CD4-positive, CD25-positive, alpha-beta regulatory T cell (primary cell): ENCODE measurements at places on chromosomes 7 and 10. TPM values are rescaled to one million over a fixed set of nuclear protein-coding genes. Genes with fewer than 3 reads are reported as not detected.

- H3K4me1 ChIP-seq, result no peaks in the 10 kb centered on the region
- no peak overlapping the region for H3K27ac ChIP-seq
- H3K36me3 ChIP-seq, result no peaks in the 10 kb centered on the region
- DNase-seq, result no peak
- no peaks in the 10 kb centered on the region for H3K27me3 ChIP-seq
- no peak overlapping the region for H3K4me3 ChIP-seq
Measured at GRCh38 chr7:66442385-66442784, 186.3 kb upstream of the KCTD7 start.

DNA sequence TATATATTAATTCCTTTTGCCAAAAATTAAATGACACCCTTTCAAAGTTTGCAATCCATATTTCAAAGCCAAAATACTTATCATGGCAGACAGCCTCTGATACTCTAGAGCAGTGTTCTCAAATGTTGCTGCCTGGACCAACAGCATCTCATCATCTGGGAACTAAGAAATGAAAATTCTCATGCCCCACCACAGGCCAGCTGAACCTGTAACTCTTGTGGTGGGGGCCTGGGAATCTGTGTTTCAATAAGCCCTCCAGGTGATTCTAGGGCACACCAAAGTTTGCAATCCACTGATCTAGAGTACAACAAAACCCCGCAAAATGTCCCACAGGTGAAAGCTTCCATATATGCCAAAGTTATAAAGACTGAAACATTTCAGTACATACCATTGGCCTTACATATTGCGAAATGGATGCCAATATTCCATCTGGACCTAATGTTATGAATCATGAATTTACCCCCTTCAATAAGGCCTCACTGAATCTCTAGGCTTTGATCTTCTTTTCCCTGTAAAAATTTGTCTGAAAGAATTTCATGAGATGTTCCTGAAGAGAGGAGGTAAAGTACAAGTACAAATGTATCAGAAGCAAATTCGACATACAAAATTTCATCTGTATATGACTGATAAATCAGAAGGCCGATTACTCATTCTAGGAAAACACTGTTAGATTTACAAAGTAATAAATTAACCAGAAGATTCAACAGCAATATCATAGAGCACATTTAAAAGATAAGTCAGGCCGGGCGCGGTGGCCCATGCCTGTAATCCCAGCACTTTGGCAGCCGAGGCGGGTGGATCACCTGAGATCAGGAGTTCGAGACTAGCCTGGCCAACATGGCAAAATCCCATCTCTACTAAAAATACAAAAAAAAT is 25.3 kb upstream of the EPC1 start:
- peak overlapping the region; percentile 50 for H3K27ac ChIP-seq
- no peak for DNase-seq
- no peaks in the 10 kb centered on the region for H3K27me3 ChIP-seq
- peaks cover 21% of the 10 kb centered on the region for H3K36me3 ChIP-seq

GRCh38 chr7:79984210-79984609 is 150.4 kb upstream of the GNAI1 start:
- H3K4me3 ChIP-seq, result no peak overlapping the region
- H3K4me1 ChIP-seq, result no peaks in the 10 kb centered on the region
- H3K27me3 ChIP-seq, result no peaks in the 10 kb centered on the region
- no peaks in the 10 kb centered on the region for H3K36me3 ChIP-seq

DNA sequence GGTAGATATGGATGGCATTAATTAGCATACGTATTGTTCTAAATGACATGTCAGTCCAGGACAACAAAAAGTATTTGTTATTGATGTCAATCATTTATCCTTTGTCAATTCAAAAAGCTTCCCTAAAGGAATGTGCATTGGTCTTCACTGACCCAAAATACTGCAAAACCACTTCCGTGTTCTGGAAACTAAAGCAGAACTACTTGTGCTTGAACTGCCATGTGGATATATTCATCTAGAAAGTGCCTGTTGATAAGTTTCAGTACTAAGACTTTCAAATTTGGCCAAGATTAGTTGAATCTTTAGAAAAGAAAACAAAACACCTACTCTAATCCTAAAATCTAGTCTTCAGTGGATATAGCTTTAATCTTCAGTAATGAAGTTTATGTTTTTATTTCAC is 242.1 kb upstream of the PPP1R3A start:
- H3K27me3 ChIP-seq, result no peaks in the 10 kb centered on the region
- H3K4me1 ChIP-seq, result no peaks in the 10 kb centered on the region
- DNase-seq, result no peak
- H3K36me3 ChIP-seq, result no peaks in the 10 kb centered on the region
- H3K4me3 ChIP-seq, result no peak overlapping the region

GRCh38 chr7:78018641-78019446 is 220.3 kb downstream of the PHTF2 start:
- no peaks in the 10 kb centered on the region for H3K36me3 ChIP-seq
- H3K27me3 ChIP-seq, result peaks cover 14% of the 10 kb centered on the region
- H3K4me1 ChIP-seq, result no peaks in the 10 kb centered on the region
- H3K27ac ChIP-seq, result no peak overlapping the region
- H3K4me3 ChIP-seq, result no peak overlapping the region

DNA sequence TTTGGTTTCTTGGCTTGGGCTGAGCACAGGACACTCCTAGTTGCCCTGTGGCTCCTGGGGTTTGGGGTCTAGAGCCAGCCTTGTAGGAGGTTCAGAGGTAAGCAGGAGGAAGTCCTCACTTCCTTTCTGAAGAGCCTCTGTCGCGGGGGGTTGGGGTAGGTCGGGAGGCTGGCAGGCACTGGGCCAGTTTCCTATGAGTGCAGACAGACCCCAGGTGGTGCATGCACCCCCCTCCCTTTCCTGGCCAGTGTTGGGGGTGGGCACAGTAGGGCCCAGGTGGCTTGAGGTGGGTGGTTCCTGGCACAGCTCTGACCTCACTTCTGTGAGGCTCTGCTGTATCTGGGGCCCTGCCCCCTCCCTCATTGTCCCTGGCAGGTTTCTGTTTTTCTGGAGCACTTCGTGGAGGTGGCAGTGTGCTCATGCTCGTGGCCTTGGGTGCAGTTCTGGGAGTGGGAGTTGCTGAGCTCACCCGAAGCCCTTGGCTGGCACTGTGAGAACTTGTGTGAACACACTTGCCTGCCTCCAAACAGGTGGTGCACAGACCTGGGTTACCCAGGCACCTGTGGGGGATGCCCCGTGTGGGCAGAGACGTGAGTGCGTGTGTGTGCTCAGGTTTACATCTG is 1.8 kb downstream of the PALD1 start:
- H3K4me1 ChIP-seq, result peaks cover 45% of the 10 kb centered on the region
- no peak for DNase-seq
- H3K27me3 ChIP-seq, result no peaks in the 10 kb centered on the region
- H3K4me3 ChIP-seq, result no peak overlapping the region

DNA sequence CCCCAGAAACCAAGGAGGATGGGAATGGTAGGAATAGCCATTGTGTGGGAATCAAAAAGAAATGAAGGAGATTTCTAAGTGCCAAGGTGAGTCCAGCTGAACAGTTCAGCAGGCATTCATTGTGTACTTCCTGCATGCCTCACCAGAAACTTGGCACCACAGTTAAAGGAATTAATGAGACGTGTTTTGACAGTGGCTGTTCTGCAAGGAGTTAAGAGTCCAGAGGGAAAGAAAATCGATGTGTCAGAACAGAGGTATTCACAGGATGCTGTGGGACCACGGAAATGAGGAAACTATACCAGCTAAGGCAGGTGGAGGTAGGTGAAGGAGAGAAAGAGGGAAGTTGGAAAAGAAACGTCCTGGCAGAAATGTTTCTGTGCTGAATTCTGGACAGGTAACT is 78.1 kb downstream of the PRKCQ start:
- peaks cover 69% of the 10 kb centered on the region for H3K36me3 ChIP-seq
- no peaks in the 10 kb centered on the region for H3K27me3 ChIP-seq
- DNase-seq, result no peak
- H3K4me1 ChIP-seq, result peaks cover 18% of the 10 kb centered on the region
- H3K4me3 ChIP-seq, result no peak overlapping the region

GRCh38 chr10:47378183-47378510 is 5.9 kb downstream of the ZNF488 start:
- H3K27ac ChIP-seq, result no peak overlapping the region
- DNase-seq, result no peak
- no peak overlapping the region for H3K4me3 ChIP-seq
- no peaks in the 10 kb centered on the region for H3K4me1 ChIP-seq

DNA sequence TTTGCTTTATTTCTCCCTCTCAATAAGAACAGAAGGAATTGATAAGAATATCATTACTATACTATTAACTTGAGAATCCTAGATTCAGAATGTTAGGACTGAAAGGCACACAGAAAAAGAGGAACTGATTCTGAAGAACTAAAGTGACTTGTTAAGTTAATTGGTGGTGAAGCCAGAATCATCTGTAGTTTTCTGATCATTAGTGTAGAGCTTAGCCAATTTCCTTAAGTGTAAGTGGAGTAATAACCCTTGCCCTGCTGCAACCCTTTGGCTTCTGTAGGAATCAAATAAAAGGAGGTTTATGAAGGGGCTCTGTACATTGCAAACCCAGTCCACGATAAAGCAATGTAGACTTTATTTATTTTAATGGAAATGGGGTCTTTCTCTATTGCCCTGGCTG is 1186.0 kb downstream of the SORCS3 start:
- H3K27ac ChIP-seq, result no peak overlapping the region
- no peak overlapping the region for H3K4me3 ChIP-seq
- H3K27me3 ChIP-seq, result no peaks in the 10 kb centered on the region
- DNase-seq, result no peak
- H3K4me1 ChIP-seq, result no peaks in the 10 kb centered on the region

GRCh38 chr7:690478-691360 is 35.8 kb upstream of the DNAAF5 start:
- H3K4me3 ChIP-seq, result no peak overlapping the region
- no peak for DNase-seq
- no peaks in the 10 kb centered on the region for H3K27me3 ChIP-seq
- no peaks in the 10 kb centered on the region for H3K36me3 ChIP-seq
- H3K27ac ChIP-seq, result no peak overlapping the region

- H3K27ac ChIP-seq, result no peak overlapping the region
- no peak overlapping the region for H3K4me3 ChIP-seq
- H3K27me3 ChIP-seq, result peaks cover 1% of the 10 kb centered on the region
- no peaks in the 10 kb centered on the region for H3K4me1 ChIP-seq
Measured at GRCh38 chr10:58467931-58468635, 44.6 kb upstream of the BICC1 start.

DNA sequence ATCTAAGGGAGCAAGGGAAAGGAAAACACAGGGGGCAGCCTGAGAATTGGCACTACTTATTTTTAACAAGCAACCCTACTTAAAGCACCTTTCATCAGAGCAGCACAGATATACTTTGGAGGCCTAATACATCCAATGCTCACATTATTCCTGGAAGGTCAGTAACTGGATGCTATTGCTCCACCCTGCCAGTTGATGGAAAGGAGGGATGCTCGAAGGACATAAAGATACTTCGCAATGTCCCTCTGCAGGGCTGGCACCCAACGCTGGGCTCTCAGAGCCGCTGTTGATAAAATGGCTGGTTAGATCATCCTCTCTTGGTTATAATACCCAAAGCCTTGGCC is 307.9 kb upstream of the AOAH start:
- no peak overlapping the region for H3K4me3 ChIP-seq
- DNase-seq, result no peak
- H3K27me3 ChIP-seq, result no peaks in the 10 kb centered on the region
- H3K36me3 ChIP-seq, result peaks cover 18% of the 10 kb centered on the region
- no peaks in the 10 kb centered on the region for H3K4me1 ChIP-seq

DNA sequence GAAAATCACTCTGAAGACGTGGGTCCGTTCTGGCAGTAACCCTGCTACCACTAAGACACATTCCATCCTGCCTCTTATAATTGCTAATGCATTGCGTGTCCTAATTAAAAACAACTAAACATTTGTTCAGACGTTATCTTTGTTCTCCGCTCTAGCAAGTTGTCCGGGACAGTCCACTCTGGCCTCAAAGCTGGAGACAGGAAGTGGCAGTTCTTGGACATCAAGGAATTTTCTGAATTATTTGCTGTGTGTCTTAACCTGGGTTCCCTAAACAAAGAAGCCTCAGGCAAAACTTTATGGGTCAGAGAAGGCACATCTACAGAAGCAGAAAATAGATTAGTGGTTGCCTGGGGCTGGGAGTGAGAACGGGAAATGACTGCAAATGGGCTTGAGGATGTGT is 199.1 kb downstream of the CALN1 start:
- H3K27ac ChIP-seq, result no peak overlapping the region
- no peak for DNase-seq
- H3K4me3 ChIP-seq, result no peak overlapping the region
- H3K4me1 ChIP-seq, result no peaks in the 10 kb centered on the region
- no peaks in the 10 kb centered on the region for H3K36me3 ChIP-seq

DNA sequence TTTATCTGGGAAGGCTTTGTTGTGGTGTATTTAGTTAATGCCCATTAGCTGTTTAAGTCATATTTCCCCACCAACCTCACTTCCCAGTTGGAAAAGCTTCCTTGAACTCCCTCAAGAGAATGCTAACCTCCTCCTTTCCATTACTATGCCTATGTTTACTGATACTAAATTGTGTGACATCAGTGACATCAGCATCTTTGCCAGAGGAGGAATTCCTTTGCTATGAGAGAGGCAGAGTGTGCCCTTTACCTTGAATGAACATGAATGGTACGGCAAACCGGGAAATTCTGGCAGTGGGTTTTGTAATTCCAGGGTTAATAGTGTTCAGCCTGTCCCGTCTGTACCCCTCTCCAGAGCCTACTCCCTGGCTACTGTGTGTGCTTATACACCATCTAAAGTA is 22.1 kb upstream of the GLCCI1 start:
- peaks cover 21% of the 10 kb centered on the region for H3K4me1 ChIP-seq
- H3K36me3 ChIP-seq, result no peaks in the 10 kb centered on the region
- H3K27me3 ChIP-seq, result no peaks in the 10 kb centered on the region
- no peak overlapping the region for H3K27ac ChIP-seq

GRCh38 chr7:25864511-25864910 is 287.5 kb upstream of the NFE2L3 start:
- no peak overlapping the region for H3K4me3 ChIP-seq
- H3K27me3 ChIP-seq, result peaks cover 83% of the 10 kb centered on the region
- no peaks in the 10 kb centered on the region for H3K36me3 ChIP-seq
- H3K4me1 ChIP-seq, result peaks cover 12% of the 10 kb centered on the region

Gene UPK3B
- 8.4 TPM for total RNA-seq

Gene AGBL3
- 1.0 TPM for total RNA-seq

Gene VSTM4
- not detected for total RNA-seq

Gene CAV1
- not detected for total RNA-seq

Gene PKD1L1
- 0.17 TPM for total RNA-seq

Gene GIMAP4
- 90.1 TPM for total RNA-seq

Gene TDRD1
- not detected for total RNA-seq

Gene SGCE
- 1.5 TPM for total RNA-seq
